Stimulated activated memory B cell treated with anti-CD40 and anti-IgM and Interleukin-4, amounts not matched to agents 10 μg/mL and 1 μg/mL and 100 μg/mL, for 72 hours (primary cell): ENCODE measurements at places on chromosomes 3 and 15.

- no peak for ATAC-seq
Measured at GRCh38 chr3:104832530-104832929, 534.2 kb upstream of the ALCAM start.

DNA sequence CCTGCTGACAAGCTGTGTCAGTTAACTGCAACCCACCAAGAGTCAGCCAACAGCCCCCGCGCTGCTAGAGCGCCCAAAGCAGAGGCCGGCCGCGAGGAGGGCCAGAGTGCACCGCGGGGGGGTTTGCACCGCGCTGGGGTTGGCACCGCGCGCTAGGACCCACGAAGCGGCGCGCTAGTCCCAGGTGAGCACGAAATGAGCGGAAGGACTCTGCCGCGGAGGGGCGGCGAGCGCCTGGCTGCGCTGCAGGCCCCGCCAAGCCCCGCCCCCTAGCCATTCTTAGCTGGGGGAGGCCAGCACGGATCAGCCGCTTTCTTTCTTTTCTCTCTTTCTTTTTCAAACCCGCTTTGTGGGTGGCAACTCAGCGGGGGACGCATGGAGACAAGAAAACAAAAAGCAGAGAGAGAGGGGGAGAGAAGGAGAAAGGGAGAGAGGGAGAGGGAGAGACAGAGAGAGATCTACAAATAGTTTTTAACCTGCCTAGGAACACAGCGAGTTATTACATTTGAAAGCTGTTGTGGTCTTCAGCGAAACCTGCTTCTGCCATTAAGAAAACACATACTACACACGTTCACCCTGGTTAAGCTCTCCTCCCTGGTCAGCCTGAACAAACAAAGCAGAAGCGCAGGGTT is 6.9 kb upstream of the FOXB1 start:
- peak; percentile 31 for ATAC-seq

DNA sequence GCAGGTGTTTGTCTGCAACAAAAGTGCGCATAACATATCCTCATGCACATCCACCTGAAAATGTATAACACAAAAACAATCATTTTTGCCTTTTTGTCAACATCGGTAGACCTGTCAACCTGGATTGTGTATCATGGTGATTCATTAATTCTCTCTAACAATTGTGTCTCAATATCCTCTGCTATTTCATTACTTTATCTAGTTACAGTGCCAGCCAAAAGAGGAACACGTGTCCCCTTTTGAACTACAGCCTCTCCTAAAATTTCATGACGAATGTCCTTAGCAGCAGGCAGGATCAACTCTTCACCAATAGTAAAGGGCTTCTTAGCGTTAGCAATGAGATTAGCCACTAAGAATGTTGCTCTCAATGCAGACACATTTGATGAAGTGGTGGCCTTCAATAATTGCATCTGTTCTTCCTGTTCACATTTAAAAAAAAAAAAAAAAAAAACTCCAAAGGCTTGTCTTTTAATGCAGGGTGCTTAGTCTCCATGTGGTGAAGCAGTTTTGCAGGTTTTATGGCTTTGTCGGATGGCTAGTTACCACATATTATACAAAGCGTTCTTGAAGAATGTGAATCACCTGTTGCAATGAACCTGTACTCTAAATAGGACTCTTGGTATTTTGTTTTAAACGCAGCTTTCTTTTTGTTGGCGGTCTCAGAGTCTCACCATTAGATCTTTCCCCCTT is 45.7 kb upstream of the MCTP2 start:
- no peak for ATAC-seq

DNA sequence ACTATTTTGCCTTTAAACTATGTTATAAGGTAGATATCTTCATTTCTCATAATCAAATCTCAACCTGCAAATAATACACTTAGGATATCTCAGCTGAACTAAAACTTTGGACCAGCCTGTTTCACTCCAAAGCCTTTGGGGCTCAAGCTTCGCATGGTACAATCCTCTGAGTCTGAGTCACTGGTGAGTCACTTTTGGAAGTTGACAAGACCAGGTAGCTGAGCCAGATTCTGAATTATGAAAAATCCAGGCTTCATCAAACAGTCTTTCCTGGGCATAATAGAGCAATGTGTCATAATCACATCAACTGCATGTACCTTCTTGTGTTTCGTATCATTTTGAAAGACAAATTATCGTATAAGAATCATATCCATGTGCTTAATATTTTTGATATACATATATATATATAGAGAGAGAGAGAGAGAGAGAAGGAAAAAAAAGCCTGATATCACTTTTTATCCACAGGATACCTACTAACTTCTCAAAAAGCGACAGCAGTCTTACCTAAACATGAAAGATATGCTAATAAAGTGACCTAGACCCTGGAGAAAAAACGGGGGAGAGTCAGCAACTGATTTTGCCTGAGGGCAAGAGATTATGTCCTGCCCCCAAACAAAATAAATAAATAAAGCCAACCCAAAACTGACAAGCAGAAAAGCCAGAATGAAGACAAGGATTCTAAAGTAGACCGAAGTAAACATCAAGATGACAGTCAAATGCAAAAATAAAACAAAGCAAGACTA is 263.9 kb upstream of the TGFBR2 start:
- no peak for ATAC-seq

GRCh38 chr3:145272684-145273083 is 888.3 kb downstream of the PLOD2 start:
- ATAC-seq: no peak
